ENCODE measurements at places on chromosomes 16 and 17.

- no peak for DNase-seq
Measured at GRCh38 chr16:88678224-88678979, 7.9 kb downstream of the SNAI3 start.

DNA sequence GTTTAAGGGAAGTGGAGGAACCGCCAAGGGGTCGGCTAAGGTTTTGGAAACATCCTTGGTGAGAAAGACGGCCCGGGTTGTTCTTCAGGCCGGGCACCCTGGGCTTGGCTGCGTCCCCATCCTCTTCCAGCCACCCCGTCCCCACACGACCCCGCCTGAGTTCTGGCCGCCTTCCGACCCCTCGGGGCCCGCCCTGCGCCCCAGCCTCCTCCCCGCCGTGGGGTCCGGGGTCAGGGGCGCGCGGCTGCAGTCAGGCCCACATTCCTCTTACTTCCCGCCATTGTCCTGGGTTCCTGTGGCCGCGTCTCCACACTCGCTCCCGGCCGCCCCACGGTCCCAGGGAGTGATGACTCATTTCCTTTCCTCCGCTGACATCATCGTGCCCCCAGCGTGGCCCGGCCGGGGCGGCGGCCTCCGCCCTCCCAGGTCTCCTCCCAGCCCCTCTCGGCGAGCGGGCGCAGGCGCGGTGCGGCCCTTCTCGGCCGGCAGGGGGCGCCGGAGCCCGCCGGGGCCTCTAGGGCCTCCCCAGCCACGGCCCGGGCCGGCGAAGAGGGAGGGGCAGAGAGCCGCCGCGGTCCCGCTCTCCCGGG, 59.6 kb downstream of the WSB1 start:
- peak; percentile 96 for DNase-seq

GRCh38 chr16:66066404-66066803, 300.1 kb upstream of the CDH5 start:
- DNase-seq: no peak

DNA sequence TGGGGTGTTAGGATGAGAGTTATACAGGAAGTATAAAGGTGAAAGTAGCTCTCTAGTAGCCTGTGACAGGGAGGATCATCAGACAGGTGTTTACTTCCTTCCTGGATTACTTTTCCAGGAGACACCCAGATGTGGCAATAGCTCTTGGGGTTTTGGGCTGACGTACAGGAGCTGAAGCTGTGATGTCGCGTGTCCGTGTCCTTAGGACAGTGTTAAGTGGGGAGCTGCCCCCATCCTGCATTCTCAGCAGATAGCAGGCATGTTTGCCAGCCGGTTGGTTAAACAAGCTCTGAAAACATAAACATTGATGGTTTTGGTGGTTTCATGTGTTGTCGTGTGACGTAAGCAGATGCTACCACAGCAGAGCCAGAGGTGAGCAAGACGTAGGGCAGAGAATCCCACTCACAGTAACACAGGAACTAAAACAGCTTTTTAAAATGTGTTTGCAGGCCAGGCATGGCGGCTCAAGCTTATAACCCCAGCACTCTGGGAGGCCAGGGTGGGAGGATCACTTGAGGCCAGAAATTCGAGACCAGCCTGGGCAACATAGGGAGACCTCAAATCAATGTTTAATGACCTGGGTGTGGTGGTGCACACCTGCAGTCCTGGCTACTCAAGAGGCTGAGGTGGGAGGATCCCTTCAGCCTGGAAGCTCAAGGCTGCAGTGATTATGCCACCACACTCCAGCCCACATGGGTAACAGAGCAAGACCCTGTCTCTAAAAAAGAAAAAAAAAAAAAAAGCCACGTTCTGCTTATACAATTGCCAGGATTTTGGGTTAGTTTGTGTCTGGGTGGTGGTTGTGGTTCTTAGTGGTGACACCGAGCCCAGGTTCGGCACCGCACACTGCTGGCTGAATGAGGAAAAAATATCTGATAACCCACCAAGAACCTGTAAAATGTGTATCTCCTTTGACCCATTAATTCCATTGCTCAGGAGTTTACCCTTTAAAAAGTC, 18.2 kb upstream of the IL17C start:
- DNase-seq: no peak

- no peak for DNase-seq
Measured at GRCh38 chr17:49574945-49575678, 559 bp upstream of the NXPH3 start.

GRCh38 chr16:23348579-23349469, 46.7 kb downstream of the SCNN1B start:
- no peak for DNase-seq

DNA sequence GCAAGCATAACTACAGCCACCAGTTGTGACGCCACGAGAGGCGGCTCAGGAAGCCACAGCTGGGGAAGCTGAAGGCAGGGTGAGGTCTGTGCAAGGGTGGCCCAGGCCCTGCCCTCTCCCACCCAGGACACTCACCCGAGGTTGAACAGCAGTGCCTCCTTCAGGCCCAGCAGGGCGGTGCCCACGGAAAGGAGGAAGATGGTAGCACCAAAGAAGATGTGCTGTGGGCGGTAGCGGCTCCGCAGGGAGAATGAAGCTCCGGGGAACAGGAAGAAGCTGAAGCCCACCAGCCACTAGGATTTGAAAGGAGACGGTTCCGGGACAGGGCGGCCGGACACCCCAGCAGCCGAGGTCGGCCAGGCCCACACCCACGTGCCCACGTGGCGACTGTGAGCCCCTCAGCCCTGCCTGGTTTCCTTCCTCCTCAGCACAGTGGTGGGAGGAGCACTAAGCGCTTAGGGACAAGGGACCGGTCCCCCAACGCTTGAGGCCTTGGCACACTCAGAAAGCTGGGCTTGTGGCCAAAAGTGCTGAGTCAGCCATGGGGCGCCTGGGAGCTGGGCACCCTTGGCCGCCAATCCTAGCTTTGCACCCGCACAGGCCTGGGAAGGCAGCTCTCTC, 11.0 kb downstream of the CYB561 start:
- DNase-seq: peak; percentile 30

DNA sequence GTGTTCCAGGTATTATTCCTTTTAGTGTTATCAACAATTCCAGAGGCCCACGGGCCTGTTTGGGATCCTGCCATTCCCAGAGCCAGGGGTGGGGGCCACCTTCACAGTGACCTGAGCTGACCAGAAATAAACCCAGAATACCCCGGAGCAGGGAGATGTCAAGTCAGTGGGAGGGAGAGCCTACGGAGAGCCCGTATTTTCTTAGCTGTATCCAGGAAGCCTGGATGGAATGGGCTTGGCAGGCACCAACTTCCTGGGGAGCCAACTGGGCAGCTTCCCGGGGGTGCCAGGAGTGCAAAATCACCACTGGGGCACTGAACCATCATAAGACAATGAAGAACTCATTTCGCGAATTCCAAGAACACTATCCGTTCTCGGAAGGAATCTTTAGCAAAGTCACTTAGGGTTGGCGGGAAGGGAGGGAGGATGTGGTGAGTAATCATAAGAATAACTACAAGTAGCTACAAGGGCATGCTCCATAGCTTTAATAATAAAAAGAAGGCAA, 13.2 kb upstream of the MRTFB start:
- DNase-seq: no peak

DNA sequence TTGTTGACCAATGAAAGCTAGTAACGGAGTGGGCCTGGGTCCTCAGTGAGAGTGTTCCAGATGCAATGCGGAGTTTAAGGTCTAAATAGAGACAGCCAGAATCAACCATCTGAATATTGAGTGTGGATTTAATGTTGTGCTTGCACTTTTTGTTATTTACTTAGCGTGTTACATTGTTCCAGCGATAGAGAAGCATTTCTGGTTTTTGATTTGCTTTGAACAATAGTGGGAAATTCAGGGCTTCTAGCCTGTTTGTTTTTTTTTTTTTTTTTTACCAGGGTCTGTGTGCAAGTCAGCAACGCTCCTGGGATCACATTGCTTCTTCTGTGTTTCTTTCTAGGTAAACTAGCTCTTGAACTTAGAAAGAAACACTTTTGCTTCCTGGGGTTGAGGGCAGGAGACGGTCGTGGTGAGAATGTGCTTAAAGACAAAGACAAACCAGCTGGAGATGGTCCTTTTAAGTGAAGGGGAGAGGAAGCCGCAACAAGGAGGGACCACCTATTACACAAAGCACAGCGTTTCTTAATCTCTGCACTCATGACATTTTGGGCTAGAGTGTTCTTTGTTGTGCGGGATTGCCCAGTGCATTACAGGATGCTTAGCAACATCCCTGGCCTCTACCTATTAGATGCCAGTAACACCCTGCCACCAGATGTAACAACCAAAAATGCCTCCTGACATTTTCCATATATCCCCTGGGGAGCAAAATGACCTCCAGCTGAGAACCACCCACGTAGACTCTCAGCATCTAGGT, 119.2 kb downstream of the MAP2K6 start:
- DNase-seq: no peak

DNA sequence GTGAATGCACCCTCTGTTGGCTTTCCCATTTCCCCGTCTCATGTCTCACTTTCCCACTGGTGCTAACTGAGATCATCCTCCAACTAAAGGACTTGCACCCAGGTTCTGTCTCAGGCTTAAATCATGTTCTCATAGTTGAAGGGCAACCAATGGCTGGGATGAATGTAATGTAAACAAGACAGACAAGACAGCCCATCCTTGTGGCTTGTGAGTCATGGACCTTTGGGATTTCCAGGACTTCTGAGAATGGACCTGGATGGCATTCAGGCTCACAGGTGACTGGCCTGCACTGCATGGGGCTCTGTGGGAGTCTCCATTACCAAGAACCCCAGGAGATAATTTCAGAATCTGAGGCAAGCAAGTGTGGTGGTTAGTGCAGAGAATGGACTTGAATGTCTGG, 347.5 kb downstream of the HAPSTR1 start:
- DNase-seq: no peak

DNA sequence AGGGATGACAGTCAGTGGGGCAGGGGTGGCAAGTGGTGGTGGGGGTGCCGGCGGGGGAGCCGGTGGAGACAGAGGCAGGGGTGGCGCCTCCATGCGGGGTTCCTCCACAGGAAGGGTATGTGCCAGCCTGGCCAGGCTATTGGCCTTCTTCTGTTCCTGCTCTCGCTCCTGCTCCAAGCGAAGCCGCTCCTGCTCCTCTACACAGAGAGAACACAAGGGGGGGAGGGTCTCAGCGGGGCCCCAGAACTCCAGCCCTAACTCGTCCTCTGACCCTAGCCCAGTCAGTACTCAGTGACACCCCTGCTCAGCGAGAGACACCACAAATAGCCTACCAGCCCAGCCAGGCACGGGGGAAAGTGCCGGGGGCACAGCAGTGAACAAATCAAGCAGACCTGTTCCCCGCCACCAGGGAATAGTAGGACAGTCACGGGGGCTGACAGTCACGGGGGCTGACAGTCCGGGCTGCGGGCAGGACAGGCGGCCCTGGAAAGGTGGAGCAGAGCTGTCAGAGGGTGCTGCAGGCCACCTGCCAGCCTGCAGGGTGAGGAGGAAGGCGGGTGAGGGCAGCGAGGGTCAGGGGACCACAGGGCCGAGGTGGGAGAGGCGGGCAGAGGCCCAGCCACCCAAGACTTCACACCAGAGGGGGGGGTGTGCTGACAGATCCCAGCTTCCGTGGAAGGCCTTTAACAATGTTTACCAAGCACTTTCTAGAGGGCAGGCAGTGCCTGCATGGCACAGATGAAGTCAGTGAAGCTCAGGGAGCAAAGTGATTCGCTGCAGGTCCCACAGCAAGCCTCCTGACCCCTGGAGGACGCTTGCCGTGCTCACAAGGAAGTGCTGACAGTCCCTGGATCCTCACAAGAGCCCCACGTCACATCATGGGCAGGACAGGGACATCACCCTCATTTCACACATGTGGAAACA, 5.3 kb downstream of the MNT start:
- DNase-seq: no peak

DNA sequence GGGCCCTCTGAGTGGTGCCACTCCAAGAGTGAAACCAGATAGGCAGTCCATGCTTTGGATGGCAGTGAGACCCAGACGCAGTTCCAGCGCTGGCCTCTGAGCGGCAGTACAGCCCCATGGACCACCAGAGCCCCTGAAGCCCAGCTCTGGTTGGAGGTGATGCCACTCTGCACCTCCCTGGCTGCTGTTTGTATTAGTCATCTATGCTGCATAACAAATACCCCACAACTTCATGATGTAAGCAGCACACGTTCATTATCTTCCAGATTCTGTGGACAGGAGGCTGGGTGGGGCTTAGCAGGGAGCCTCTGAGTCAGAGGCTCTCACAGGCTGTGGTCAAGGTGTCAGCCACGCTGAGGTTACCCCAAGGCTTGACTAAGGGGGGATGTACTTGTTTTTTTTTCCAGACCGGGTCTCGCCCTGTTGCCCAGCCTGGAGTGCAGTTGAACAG, 5.1 kb upstream of the NME4 start:
- peak; percentile 53 for DNase-seq

GRCh38 chr17:32520737-32521404, 34.1 kb downstream of the CDK5R1 start:
- DNase-seq: no peak

GRCh38 chr17:50015146-50015545, 20.1 kb upstream of the DLX3 start:
- DNase-seq: no peak

- DNase-seq: no peak
Measured at GRCh38 chr16:3188675-3188924, 596 bp downstream of the OR1F1 start.

DNA sequence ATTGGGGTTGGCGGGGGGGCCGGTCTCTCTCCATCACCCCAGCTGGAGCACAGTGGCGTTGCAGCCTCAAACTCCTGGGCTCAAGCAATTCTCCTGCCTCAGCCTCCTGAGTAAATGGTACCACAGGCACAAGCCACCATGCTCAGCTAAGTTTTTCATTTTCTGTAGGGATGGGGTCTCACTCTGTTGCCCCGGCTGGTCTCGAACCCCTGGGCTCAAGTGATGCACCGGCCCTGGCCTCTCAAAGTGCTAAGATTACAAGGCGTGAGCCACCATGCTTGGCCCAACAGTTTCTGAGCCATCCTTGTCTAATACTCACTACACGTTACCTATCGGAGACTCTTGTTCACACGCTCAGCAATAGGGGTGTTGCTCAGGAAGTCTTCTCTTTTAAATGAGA, 11.6 kb downstream of the WDR59 start:
- no peak for DNase-seq

DNA sequence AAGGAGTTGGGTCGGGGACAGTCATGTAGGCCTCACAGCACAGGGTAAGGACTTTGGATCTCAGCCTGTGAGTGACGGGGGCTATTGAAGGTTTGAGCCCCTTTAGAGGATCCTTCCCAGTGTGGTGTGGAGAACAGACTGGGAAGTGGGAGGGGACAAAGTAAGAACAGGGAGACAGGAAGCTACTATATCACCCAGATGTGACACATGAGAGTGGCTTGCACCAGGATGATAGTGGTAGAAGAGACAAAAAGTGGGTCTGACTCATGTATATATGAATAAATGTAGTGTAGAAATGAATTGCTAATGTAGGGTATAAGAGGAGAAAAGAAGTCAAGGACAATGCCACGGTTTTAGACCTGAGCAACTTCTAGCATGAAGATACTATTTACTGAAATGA, 4.5 kb downstream of the NUP93 start:
- no peak for DNase-seq

- DNase-seq: no peak
Measured at GRCh38 chr17:60080545-60080944, 1.8 kb upstream of the HEATR6 start.
